ENCODE measurements at places on chromosomes 13 and 19.

DNA sequence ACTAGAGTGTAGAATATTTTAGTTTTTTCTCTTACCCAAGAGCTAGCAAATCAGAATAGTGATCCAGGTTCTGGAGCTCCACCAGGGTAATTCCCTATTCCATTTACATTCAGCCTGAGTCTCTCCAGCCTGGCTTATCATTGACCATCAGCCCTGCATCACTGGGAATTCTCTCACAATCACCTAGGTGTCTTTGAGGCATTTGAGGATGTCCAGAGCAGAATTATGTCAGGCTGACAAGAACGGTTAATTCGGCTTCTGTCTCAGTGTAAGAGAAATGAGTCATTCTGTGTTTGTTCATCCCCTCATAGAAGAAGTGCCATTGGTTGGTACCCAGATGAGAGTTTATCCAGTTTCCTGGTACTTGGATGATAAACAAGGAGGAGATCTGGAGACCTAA, 180.5 kb downstream of the ZNF737 start:
- DNase-seq, result no peak

DNA sequence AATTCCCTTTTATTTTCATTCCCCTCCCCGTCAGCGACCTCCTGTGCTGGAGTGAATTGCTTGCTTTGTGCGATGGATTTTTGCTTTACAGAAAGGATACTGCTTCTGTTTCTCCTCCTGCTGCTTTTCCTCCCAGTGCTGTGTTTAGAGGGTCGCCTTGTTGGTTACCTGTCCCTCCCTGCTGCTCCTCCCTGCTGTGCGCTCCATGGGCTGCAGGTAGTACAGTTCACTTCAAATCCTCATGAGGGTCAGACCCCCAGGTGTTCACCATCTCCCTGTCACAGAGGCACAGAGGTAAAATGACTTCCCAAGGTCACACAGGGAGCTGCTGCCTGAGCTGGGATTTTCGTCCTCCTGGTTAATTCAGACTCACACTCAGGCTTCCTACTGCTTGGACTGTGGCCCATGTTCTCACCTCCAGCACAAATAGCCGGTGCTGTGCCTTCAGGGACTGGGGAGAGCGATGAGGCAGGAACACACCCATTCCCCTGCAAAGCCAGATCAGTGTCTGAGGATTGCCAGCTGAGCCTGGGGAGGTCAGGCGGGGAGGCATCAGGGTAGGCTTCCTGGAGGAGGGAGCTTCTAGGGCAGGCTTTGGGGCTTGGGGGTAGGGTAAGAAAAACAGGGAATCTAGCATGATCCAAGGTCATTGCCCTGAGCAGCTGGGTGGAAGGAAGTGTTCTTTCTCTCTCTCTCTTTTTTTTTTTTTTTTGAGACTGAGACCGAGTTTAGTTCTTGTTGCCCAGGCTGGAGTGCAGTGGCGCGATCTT, 14.4 kb downstream of the BICRA start:
- no peak for DNase-seq

DNA sequence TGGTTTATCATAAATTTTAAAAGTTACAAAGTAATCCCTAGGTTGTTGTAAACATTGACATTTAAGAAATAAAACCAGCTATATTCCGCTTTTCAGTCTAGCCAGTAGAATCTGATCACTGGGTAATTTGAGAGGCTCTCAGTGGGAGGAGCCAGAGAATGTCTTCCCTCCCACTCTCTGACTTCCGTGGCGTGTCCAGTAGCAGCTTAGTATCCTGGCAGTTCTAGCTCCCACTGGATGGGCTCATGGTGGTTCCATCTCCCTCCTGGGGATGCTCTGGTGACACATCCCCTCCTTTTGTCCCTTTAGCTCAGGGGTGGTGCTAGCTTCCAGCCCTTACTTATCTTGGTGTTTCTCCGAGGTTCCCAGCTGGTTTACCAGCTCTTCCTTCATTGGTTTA, 34.5 kb downstream of the MTUS2 start:
- no peak for DNase-seq

DNA sequence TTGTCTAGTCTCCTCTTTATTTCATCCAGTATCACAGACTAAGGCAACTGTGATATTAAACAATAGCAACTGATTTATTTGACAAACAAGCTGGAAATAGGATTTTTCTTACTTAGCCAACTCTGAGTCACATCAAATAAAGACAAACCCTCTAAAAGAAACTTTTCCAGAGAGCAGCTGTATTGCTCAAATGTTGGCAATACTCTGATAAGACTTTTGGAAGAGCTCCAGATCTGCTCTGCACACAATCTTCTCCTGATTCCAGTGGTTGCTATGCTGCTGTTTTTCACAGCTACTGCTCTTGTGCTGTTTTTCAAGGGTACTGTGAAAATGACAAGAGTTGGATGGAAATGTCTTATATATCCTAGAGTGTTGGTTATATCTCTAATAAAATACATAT, 1479.2 kb downstream of the SLITRK5 start:
- peak; percentile 25 for DNase-seq

DNA sequence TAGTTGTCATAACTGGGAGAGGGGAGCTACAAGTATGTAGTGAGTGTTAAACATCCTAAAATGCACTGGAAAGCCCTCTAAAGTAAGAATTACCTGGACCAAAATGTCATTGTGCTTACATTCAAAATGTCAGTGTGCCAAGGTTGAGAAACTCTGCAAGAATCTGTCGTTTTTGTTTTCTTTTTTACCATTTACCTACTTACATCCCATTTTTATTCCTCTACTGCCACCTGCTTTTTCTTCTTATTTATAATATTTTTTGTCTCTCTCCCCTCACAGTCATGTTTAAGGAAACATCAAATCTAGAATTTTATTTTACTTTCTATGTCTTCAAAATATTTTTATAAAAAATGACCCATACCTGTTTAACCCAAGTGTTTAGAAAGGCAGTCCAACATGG, 226.4 kb downstream of the PCDH17 start:
- DNase-seq, result no peak

DNA sequence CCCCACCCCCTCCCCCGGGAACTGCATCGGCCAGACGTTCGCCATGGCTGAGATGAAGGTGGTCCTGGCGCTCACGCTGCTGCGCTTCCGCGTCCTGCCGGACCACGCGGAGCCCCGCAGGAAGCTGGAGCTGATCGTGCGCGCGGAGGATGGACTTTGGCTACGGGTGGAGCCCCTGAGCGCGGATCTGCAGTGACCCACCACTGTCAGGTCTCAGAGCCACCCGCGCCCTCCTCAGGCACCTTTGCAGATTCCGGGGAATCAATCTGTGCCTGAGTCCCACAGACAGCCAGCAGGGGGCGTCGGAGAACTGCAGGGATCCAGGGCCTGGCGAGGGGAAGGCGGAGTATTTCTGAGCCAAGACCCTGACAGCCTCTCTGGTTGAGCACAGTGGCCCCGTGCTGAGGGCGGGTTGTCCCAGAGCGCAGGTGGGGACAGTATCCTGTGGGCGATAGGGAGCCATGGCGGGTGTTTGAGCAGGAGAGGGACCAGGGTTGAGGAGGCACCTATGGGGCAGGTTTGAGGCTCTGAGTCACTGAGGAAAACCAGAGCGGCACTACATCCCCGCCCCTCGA, 30.4 kb upstream of the CYP4F8 start:
- DNase-seq, result peak; percentile 80

- DNase-seq, result no peak
Observed at GRCh38 chr19:34319785-34320184, 45.2 kb upstream of the GPI start.

DNA sequence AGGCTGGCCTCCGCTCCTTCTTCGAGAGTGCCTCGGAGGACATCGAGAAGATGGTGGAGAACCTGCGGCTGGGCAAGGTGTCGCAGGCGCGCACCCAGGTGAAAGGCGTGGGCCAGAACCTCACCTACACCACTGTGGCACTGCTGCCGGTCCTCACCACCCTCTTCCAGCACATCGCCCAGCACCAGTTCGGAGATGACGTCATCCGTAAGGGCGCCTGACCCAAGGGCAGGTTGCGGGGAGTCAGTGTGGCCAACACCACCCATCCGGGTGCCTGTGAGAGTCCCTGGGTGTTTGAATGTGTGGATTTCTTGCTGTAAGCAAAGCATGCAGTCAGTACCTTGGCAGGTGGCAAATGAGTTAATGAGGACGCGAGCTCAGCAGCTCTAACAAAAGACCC, 78.8 kb downstream of the RYR1 start:
- no peak for DNase-seq

DNA sequence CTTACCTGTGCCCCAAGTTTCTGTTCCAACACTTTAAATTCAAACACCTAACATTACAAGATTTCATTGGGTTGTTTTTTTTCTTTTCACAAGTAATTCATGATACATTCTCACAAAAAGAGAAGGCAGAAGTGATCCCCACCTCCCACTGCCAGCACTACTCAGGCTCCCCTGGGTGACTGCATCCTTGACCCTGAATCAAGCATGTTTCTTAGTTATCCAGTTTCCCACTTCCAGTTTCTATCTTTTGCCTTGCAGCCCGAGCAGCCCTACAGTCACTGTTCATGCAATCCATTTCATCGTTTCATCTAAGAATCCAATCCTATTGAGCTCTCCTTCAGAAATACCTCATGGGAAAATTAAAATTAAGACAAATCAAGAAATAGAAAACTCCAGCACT, 61.4 kb downstream of the RNASEH2B start:
- no peak for DNase-seq

DNA sequence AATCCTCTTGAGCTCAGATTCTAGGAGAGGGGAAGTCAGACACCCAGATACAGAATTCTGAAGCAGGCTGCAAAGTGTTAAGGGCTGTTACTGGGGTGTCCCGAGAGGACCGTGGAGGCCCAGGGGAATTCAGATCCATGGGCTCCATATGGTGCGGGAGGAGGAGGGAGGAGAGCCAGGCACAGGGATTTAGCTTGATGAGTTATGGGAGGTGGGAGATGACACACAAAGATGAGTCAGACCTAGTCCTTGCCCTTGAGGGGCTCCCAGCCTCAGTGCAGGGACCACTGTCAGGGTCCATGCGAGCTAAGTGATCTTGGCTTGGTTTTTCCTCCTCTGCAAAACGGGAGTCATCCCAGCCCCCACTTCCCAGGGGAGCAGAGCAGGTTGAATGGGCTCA, 14.4 kb upstream of the GIPR start:
- DNase-seq, result no peak
